ENCODE measurements at places on chromosomes 4 and X.

DNA sequence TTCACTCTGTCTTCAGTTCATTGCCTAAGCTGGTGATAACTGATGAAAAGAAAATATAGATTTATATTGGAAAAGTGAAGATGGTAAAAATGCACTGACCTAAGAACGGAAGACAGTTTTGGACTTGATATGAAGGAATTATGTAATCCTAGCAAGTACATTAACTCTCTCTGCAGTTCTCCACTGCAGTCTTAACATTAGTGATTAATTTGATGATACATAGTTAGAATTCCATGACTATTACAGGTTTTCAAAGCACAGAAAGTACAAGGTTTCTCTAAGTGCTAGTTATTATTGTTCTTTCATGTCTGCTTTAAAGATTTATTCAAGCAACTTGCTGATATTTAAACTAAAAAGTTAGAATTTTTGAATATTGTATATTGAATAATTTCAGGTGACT lies 1591.7 kb upstream of the ADGRL3 start:
- no peak for DNase-seq

DNA sequence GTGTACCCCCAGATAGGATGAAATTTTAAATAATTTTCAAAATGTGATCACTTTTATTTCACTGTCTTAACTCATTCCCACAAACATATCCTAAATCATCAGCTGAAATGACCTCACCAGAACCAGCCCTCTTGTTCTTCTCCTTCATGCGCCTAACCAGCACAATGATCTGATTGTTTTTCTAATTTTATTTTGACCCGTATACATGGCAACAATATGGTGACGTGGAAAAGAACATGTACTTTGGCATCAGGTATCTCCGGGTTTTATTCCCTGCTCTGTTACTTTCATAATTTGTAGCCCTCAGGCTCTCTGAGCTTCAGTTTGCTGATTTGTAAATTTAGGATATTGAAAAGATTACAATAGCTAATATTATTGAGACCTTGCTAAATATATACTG lies 562.4 kb upstream of the ZFP42 start:
- no peak for DNase-seq

GRCh38 chr4:100288161-100288560 lies 97.9 kb upstream of the DDIT4L start:
- no peak for DNase-seq

DNA sequence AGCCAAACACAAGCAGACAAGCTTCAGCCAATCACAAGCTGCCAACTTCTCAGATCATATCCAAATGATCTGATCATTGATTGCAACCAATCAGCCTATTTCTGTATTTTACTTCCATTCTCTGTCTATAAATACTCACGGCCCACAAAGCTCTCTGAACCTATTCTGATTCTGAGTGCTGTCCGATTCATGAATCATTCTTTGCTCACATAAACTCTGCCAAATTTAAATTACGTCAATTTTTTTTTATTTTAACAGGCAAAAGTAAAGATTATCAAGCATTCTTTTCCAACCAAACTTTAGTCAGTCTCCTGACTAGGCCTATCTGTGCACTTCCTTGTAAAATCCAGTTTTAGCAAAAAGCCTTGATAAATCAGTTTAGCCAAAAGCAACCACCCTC lies 1.8 kb upstream of the TCEANC start:
- DNase-seq, result no peak

- no peak for DNase-seq
Measured at GRCh38 chr4:1239141-1239949, 9.6 kb downstream of the CTBP1 start.

DNA sequence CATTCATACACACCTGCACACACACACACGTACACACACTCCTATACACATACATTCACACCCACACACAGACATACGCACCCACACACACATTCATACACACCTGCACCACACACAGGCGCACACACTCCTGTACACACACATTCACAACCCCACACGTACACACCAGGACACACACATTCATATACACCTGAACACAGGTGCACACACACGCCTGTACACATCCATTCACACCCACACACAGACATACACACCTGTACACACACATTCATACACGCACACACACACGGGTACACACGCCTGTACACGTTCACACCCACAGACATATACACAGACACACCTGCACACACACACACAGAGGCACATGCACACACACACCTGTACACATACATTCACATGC lies 53.0 kb upstream of the PPP2R3B start:
- DNase-seq, result no peak

DNA sequence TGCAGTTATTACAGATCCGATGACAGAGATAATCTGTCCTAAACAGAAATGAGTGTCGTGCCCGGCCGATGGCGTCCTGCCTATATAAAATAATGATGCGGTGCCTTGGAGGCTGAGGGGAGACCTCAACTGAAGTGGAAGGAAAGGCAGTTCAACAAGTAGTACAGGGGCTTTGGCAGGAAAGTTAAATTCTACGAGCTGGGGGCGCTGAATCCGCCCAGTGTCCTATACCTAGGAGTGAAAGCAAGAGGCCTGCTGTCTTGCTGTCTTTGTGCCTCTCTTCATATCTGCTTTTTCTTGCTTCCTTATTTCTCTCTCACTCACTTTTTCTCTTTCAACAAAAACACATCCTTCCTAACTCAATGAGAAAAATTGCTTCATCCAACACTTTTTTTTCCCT lies 82.2 kb upstream of the PRPS2 start:
- no peak for DNase-seq

DNA sequence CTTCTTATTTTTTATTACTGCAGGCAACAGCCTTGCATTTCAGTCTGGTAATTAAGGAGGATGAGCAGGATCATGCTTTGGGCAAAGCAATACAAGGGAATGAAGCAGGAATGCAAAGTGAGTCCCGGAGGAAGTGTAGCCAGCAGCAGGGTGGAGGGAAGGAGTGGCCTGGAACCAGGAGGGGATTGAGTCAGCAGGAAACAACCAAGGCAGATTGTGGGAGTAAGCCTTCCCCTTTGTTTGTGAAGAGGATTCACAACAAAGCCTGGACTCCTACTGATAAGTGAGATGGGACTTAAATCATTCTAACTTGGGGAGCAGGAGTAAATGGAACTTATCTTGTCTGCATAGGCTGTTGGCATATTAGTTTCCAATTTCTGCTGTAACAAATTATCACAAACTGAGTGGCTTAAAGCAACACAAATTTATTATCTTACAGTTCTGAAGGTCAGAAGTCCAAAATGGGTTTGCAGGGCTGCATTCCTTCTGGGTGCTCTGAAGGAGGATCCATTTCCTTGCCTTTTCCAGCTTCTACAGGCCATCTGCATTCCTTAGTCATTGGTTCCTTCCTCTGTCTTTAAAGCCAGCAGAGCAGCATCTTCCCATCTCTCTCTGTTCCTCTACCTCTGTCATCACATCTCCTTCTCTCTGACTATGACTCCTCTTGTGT lies 93.2 kb upstream of the AP1S2 start:
- DNase-seq, result no peak

DNA sequence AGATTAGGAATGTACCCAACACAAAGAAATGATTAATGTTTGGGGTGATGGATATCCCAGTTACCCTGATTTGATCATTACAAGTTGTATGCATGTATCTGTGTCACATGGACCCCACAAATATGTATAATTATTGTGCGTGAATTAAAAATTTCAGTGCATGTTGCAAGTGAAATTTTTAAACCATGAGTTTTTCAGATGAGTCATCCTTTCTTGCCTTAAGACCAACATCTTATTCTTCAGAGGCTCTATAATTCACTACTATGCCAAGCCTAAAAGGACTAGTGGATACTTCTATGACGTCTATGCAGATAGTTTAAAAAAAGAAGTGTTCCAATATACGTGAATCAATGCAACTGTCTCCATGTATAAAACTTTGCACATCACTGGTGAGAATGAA lies 113.0 kb upstream of the SH3RF1 start:
- no peak for DNase-seq

DNA sequence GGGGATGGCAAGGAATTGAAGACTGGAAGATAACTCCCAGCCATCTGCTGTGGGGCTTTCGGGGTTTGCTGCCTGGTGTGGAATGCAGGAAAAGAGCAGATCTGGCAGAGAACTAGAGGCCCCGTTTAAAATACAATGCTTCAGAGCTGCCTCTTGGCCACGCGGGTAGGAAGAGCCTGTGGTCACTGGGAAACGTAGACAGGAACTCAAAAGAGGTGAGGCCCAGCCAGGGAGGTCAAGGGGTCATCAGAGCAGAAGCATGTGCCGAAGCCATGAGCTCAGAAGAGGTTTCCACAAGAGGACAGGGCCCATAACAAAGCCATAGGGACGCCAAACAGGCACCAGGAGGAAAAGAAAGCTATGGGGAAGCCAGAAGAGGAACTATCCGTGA lies 14.5 kb upstream of the STS start:
- no peak for DNase-seq

- DNase-seq, result no peak
Measured at GRCh38 chr4:80098635-80099034, 25.6 kb upstream of the ANTXR2 start.

DNA sequence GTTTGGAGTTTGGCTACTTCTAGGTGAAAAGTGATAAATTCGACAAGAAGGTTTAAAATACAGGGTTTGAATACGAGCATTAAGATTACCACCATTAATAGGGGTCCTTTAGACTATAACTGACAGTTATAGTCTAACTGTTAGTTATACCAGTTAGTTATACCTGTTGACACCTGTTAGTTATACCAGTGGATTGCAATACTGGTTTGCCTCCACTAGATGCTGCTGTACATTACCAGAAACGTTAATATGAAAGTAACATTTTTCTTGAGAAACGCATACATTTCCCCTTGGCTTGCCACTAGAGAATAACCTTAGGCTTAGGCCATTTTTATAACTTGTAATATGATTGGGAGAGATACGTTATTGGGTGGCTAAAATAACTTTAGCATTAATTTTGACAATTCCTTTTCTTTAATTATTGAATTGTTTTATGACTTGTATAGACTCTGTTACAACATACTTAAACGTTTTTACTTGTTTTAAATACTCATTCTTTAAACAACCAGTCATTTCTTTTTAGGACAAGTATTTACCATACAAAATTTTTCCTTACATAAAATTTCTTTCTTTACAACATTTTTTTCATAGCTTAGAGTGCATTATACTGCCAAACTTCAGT lies 911.2 kb downstream of the FSTL5 start:
- no peak for DNase-seq

DNA sequence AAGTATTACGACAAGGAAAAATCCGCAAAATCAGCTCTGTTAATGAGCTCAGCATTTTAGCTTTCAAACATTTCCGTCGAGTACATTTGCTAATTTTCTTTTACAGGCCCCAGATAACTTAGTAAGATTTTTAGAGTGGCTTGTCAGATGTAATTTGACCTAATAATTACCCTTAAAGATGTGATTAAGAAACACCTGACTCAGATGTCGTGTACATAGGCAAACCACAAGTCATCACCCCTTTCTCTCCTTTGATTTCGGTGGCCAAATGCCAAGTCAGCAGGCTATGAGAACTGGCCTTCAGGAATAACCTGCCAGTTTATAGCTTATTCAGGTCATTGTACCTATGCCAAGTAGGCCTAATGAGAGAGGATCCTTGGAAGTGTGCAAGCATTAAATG lies 369.6 kb downstream of the PCDH7 start:
- DNase-seq, result no peak

GRCh38 chr4:144820011-144820727 lies 174.2 kb downstream of the HHIP start:
- DNase-seq, result no peak

DNA sequence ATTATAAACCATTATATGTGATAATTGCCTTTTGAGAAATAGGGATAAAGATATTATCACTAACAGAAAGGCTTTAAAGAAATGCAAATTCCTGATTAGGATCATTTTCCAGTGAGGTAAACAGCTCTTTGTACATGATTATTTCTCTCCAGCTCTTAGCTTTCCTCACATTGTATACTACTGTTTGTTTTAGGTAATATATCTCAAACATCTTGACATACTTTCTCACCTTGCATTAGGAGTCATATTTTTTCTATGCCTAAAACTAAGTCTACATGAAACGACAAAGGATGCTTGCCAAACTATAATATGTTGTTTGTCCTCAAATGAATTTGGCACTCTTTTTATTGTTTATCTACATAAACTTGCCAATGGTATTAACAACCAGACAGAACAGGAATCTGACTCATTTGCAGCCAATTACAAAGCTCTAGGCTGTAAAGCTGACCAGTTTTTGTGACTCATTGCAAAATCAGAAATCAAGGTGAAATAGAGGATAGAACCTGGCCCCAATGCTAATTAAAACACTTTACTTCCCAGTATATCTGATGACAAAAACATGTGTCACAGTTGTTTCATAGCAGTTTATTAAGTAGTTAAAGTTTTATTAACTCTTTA lies 107.0 kb downstream of the IQCM start:
- no peak for DNase-seq

DNA sequence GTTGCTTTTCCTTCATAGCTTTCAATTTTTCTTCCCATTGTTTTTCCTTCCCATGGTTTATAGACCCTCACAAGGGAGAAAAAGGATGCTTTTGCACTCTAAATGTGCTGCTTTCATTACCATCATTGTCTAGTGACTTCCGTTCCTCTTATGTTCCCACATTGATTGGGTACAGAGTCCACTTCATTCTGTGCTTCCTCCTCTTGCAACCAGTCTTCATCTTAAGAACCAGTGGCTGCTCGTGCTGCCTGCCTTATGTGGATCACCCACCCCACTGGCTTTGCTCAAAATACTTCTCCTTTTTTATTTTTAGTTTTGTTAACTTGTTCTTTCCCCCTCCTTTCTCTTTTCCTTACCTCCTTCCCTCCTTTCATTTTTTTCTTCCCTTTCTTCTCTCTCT lies 76.5 kb upstream of the BOD1L1 start:
- DNase-seq, result no peak

- no peak for DNase-seq
Measured at GRCh38 chrX:153582896-153583295, 16.0 kb downstream of the CCNQ start.

- no peak for DNase-seq
Measured at GRCh38 chr4:35526456-35526855, 717.9 kb downstream of the ARAP2 start.

GRCh38 chrX:100649550-100650356 lies 5.8 kb downstream of the SRPX2 start:
- DNase-seq, result no peak

DNA sequence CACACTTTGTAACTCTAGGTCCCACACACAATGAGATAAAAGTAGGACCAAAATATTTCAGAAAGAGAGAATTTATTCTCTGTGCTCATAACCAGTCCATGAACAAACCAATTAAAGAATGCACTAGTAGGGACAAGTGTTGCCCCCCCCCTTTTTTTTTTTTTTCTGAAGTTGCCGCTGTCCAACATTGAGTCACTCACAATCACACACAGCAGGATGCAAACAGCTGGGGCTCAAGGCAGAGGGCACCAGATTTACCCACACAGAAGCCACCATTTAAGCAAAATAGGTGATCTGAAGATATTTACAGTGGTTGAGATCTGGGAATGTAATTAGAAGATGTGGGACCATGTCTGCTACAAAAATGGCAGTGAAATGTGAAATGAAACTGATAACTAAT lies 850.9 kb upstream of the SLIT2 start:
- no peak for DNase-seq

- no peak for DNase-seq
Measured at GRCh38 chrX:40964633-40965586, 120.3 kb upstream of the USP9X start.

Measured in cerebellar nuclear complex (tissue), 1 donor.